ENCODE measurements at places on chromosomes 12 and 14.

GRCh38 chr14:85415015-85415712 is 114.8 kb upstream of the FLRT2 start:
- DNase-seq = no peak

- DNase-seq = no peak
Observed at GRCh38 chr14:68822926-68823325, 30.1 kb upstream of the ZFP36L1 start.

DNA sequence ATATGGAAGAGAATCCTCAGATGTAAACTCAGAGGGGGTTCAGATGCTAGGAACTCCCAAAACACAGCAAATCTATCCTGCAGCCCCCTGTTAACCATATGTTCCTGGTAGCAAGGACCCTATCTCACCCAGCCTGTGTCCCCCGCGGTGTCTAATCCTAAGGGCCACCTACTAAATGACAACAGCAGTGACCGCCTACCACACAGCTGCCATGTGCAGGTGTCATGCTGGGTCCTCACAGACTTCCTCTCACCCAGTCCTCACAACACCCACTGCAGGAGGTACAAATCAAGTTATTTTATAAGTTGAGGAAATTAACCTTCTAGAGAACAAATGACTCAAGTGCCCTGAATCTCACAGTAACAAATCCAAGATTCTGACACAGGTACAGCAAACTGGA is 73.9 kb downstream of the ITPK1 start:
- no peak for DNase-seq

GRCh38 chr14:23665302-23666016 is 29.3 kb downstream of the DHRS2 start:
- DNase-seq = no peak

DNA sequence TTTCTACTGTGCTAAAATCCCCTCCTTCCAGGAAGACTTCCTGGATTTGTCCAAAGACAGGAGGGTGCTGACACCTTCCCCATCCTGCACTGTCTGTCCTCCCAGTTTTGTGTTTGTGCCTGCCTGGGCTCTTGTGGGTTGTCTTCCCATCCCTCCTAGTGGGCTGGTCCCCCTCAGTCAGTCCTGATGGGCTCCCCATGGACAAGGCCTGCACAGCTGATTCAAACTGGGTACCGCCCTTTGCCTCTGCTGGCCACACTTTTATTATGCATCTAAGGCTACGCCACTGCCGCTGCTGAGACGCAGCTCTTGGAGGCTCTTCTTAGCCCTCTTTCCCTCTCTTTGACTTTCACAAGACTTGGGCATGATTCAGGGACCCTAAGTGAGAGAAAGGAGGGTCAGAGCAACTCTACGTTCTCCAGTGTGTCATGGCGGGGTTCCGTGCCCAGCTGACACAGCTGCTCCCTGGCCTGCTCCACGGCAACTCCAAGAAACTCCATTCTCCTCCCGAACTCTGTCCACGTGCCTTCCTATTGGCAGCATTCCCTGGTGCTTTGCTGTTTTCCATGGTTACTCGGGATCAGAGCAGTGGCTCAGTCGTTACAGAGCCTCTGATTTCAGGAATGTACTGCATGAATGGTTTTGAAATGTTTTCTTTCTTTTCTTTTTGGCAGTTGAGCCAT is 3.8 kb upstream of the KRT85 start:
- DNase-seq = no peak

DNA sequence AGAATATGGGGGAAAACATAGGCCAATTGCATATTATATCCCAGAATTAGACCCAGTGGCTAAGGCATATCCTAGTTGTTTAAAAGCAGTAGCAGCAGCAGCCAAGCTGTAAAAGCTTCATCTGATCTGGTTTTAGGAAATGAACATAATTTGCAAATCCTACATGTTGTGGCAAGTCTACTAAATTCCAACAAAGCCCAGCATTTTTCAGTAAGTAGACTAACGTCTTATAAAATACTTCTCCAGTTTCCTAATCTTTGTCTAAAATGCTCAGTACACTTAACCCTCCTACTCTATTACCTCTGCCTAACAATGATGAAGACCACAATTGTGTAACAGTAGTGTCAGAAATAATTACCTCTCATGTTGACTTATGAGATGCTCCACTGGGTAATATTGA is 70.9 kb upstream of the RERGL start:
- DNase-seq = no peak

- no peak for DNase-seq
Observed at GRCh38 chr14:75150150-75150549, 23.3 kb upstream of the NEK9 start.

- DNase-seq = no peak
Observed at GRCh38 chr12:131085125-131085815, 131.6 kb downstream of the ADGRD1 start.

DNA sequence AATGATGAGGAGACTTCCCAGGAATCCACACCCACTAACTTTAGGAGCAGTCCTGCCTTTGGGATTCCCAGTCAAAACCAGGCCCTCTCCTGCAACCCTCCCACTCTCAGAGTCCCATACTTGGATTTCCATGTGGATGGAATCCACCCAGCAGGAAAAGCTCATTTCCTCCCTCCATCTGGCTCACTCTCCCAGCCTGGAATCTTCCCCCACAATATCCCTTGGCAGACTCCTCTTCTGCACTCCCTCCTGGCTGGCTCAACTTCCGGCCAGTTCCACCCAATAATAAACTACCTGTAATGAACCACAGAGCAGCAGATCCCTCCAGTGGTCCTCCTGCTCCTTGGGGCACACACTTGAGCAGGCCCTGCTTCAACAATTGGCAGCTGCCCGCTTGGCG is 102.8 kb upstream of the EGLN3 start:
- no peak for DNase-seq

GRCh38 chr14:97706819-97707218 is 909.6 kb downstream of the VRK1 start:
- no peak for DNase-seq

DNA sequence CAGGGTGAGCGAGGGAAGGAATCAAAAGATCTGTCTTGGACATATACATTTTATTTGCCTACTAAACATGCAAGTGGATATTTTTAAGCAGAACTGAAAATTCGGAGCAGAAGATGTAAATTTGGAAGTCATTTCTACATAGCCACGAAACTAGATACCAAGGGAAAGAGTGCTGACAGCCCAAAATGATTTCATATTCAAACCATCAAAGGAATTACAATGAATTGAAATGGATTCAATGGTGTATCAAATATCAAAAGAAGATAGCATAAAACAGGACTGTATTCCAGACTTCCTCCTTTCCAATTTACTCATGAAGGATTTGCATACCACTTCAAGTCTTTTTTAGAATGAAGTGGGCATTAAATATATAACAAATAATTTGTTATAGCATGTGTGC is 313.5 kb upstream of the KITLG start:
- no peak for DNase-seq

DNA sequence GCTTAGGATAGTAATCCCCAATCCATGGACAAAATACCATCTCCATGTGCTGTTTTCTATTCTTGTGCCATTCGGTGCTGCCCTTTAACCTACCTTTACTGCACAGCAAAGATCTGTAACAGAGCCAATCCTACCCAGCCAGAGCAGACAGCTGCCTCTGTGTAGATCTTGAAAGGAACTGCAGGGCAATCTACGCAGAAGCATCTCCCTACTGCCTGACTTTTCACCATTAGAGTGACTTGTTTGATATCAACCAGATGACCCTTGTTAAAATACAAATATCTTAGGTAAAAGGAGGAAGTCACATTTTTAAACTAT is 33.9 kb upstream of the PPM1A start:
- DNase-seq = no peak

GRCh38 chr14:97851428-97851995 is 1054.3 kb downstream of the VRK1 start:
- no peak for DNase-seq

- DNase-seq = no peak
Observed at GRCh38 chr12:608921-609320, 54.3 kb downstream of the NINJ2 start.

DNA sequence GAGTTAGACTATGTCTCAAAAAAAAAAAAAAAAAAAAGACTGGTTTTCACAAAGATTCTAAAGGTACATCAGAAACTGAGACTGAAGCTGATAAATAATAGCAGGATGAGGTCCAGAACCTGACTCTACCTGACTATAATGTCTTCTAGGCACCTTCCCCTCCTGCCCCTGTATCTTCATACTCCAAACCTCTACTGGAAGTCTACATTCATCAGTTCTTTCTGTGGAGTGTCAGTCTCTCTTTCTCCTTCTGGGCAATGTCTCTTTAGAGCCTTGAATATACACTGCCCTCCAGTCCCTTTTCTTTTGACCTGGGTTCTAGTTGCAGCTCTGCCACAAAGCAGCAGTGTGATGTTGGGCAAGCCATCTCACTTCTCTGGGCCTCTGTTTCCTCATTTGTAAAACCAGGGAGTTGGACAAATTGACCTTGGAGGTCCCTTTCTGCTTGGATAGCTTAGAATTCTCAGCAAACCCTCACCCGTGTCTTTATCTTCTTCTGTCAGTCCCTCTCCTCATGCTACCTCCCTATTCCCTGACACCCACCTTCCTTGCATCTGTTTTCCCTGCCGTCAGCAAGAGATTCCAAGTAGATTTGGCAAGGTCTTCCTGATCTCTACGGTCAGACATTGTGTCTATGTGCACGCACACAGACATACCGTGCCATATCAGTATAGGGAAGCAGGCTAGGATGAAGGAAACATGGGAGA is 4.3 kb downstream of the NFE2 start:
- no peak for DNase-seq

GRCh38 chr14:37147310-37147880 is 25.0 kb downstream of the SLC25A21 start:
- DNase-seq = no peak

GRCh38 chr14:92759679-92760523 is 11.5 kb upstream of the LGMN start:
- DNase-seq = no peak

DNA sequence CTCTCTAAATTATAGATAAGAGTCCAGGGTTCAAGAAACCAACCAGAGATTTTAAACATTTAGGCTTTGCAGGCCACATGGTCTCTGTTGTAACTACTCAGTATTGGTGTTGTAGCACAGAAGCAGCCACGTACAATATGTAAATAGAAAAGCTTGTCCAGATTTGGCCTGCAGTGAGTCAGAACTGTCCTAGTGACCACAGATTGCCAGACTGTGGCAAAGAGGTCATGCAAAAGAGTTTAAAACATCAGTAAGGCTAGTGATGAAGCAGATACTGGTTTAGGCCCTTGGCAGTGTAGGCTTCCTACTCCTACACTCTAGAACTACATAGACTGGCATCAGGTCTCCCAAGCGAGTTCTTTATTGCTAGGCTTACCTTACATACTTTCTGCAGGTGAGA is 117.6 kb upstream of the GARIN6 start:
- DNase-seq = no peak

- DNase-seq = no peak
Observed at GRCh38 chr14:93011141-93011529, 88.2 kb downstream of the CHGA start.

- DNase-seq = no peak
Observed at GRCh38 chr12:128318946-128319345, 52.0 kb downstream of the TMEM132C start.

GRCh38 chr12:31915446-31915845 is 43.8 kb upstream of the RESF1 start:
- DNase-seq = no peak

GRCh38 chr14:73386342-73386741 is 72.0 kb downstream of the NUMB start:
- no peak for DNase-seq

GRCh38 chr12:124551268-124552144 is 15.9 kb downstream of the NCOR2 start:
- no peak for DNase-seq

DNA sequence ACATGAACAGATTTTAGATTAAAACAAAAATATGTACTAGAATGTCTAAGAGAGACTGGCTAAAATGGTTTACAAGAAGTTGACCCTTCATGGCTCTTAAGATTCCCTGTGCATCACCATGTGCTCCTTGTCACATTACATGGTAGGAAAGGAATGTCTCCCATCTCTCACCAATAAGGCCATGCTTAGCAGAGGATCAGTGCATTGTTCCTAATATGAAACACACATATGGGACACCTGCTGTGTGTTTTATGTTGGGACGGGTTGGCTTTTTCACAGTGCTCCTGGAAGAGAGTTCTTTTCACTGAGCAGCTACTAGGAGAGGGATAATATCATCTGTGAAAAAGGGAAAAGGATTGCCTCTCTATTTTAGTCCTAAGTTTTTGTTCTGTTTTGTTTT is 9.6 kb downstream of the PFKM start:
- DNase-seq = no peak

DNA sequence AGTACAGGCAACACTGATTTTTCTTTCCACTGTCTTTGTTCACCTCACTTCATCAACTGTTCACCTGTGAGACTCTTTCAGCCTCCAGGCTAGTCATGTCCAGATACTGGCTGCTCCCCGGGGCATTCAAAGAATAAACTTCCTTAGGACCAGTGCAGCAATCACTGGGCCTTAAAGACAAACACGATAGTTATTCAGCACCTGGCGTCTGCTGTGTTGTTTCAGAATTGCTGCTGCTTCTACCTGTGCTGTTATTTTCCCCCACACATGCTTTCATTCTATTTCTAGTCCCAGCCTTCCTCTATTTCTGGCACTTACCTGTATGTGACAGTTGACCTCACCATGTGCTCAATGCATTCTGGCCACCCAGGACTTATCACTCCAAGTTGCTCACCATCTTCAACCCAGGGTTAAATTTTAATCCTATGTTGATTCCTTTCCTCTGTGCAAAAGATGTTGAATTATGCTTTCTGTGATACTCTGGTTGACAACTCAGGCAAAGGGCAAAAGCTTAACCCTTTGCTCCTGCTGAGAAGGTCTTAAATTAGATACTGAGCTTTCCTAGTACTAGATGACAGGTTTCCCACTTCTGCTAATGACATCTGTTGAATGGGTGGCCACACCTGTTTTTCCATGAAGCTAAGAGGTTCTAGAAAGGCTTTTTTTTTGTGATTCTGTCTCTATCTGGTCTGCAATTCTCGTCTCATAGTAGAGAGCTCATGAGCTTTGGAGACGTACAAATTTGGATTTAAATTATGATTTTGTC is 41.4 kb downstream of the PTPRQ start:
- no peak for DNase-seq

DNA sequence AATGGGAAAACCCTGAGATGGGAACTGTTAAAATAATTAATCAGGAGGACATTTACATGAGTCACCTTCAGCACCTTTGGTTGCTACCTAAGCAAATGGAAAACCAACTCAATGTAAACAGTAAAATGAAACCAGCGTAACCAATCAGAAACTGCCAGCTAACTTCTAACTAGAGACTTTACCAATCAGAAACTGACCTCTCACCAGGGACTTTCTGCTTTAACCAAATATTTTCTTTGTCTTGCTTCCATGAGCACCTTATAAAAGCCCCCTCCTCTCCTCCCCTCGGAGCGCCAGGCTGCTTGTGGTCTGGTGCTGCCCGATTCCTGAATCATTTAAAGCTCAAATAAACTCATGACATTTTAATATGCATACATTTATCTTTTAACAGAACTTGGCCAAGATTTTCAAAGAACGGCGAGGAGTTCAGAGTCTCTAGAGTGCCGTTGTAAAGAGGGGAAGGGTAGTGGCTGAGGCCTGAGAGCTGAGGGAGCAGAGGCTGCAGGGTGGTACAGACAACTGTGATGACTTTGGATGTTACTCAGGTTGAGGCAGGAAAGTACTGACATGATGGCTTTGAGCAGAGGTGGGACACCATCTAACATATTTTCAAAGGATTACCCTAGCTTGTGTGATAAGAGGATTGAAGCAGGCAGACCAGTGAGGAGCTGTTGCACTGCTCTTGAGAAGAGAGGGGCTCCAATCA is 183.6 kb downstream of the CRADD start:
- DNase-seq = no peak

All from stimulated activated CD4-positive, alpha-beta T cell treated with anti-CD3 and anti-CD28 coated beads, Interleukin-4, amount 100 ng/mL, for 1 hour (primary cell).